ENCODE measurements at places on chromosomes 13 and 19.
A peak's percentile ranks its signal among the peaks of the same experiment; 100 is the strongest.

GRCh38 chr13:94548382-94548781 lies 47.6 kb downstream of the TGDS start:
- no peak for DNase-seq

GRCh38 chr13:59542303-59542702 lies 621.4 kb downstream of the DIAPH3 start:
- no peak for DNase-seq

GRCh38 chr19:6739390-6739882 lies at the start of gene TRIP10:
Gene TRIP10, plus strand, starts transcription at chr19:6739680. Its CDS starts 82 bp downstream, at chr19:6739762.
- DNase-seq, result peak; percentile 78

DNA sequence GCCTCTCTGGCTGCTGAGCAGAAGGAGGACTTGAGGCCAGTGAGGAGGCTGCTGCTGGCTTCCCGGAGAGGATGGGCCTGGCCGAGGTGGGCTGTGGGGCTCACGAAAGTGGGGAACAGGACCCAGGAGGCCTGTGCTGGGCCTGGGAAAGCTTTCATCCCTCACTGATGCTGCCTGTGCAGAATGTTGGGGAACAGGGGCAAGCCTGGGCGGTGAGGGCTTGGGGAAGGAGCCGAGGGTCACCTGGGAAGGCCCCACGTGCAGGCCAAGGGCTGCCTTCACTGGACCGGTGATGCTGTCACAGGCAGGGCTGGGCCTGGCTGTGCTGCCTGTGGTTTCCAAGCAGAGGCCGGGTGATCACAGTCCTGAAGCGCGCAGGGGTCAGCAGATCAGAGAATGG lies 9.4 kb downstream of the AP1M1 start:
- no peak for DNase-seq

- DNase-seq, result no peak
Measured at GRCh38 chr19:246551-246950, 44.7 kb downstream of the PLPP2 start.

- no peak for DNase-seq
Measured at GRCh38 chr19:43738780-43739211, 16.0 kb downstream of the SMG9 start.

DNA sequence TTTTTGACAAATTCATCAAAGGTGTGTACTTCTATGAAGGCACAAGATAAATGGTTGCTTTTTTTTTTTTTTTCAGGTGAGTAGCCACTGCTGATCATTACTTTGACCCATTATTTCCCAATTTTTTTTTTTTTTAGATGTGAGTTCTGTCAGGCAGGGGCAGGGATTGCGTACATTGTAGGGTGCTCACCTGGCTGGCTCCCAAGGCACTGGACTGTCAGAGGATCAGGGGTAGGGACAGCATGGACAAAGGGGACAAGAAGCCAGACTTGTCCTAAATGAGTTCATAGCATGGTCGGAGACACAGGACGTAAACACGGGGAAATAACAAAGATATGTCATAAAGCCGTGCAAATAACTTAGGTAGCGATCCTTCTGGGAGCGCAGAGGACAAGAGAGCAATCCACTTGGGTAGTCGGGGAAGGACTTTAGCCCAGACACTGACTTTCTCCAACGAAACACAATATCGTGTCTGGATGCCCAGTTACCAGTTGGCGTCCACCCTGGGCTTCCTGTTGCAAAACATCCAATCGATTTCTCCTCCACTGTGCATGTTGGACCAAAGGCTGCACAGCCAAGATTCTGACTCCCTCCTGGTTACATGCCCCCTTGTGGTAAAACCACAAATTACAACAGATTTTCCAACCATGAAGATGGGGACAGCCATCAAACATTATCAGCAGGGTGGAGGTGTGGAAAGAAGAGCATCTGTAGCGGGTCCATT lies 27.5 kb upstream of the KATNAL1 start:
- no peak for DNase-seq

DNA sequence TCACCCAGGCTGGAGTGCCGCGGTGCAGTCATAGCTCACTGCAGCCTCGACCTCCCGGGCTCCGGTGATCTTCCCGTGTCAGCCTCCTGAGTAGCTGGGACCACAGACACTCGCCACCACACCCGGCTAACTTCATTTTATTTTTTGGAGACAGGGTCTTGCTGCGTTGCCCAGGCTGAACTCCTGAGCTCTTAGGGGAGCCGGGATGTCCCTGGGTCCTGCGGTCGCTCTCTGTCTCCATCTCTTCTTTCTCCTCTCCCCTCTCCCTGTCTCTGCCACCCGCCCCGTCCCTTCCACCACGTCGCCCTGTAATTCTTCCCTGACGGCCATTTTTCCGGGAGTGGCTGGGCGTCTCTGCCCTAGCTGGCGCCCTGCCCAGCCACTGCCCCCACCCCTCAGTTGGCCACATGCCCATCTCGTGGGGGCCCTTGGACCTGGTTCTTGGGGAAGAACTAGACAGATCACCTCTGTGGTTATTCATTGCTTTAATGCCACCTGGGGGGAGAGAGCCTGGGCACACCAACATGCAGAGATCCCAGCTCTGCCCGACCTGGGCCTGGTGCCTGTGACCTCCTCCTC lies 18.9 kb downstream of the ARID3A start:
- no peak for DNase-seq

DNA sequence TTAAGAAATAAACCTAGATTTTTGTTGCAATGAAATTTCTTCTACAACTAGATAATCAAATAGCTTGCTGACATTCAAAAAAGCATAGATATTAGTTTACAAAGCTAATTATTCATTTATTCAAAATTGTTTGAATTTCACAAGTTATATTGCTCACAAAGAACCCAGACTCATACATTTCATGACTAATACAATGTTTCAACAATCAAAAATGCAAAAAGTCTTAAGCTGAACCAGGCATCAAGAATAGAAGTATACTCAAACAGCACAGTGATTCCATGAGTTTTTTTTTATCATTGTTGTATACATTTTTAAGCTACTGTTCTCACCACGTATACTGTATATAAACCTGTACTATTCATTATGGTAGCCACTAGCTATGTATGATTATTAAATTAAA lies 51.0 kb downstream of the DIAPH3 start:
- DNase-seq, result no peak

DNA sequence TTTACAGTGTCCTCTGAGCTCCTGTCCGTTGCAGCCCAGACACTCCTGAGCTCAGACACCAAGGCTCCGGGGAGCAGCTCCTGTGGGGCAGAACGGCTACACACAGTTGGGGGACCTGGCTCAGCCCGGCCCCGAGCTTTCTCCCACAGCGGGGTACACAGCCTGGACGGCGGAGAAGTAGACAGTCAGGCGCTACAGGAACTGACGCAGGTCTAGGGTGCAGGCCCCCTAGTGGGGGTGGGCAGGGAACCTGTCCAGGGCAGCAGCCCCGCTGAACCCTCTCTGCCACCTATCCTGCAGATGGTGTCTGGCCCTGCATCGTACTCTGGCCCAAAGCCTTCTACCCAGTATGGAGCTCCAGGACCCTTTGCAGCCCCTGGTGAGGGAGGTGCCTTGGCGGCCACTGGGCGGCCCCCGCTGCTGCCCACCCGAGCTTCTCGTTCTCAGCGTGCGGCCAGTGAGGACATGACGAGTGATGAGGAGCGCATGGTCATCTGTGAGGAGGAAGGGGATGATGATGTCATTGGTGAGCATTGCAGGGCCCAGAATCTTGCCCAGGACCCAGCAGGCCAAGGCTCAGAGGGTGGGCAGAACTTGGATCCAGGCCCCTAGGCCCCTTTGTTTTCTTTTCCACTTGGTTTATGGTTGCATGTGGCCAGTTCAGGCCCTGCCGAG lies 12.9 kb upstream of the PRR19 start:
- DNase-seq, result no peak

- DNase-seq, result no peak
Measured at GRCh38 chr13:58254943-58255342, 623.4 kb downstream of the PCDH17 start.

DNA sequence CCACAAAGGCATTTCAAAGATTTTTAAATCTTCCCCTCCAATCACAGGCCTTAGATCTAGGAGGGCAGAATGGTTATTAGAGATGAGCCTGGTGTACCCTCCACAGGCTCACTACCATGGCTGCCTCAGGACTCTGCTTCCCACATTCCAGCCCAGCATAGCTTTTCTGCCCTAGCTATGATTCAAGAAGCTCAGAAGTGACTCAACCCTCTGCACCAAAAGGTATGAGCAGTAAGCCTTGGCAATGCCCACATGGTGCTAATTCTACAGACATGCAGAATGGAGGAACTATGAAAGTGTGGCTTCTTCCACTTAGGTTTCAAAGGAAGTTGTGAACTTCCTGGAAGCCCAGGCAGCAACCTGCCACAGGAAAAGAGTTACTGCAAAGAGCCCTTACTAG lies 786.2 kb downstream of the SLITRK6 start:
- DNase-seq, result no peak

DNA sequence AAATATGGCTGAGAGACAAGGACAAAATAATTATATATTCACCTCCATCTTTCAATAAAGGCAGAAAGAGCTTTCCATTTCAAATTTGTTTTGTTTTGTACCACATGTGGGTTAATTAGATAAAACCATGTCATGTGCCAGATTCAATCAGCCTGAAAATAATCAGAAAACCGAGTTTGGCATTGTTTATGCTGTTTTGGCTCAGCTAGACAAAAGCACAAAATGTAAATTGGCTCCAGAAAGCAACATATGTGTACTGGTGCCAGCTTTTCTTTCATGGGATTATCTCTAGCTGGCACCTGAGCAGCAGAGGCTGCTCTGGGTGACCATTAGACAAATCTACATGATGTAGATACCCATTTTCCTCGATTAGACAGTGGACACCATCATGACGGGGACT lies 9.2 kb upstream of the DNAJC15 start:
- DNase-seq, result no peak

- DNase-seq, result no peak
Measured at GRCh38 chr13:33512880-33513554, 227.5 kb upstream of the STARD13 start.

DNA sequence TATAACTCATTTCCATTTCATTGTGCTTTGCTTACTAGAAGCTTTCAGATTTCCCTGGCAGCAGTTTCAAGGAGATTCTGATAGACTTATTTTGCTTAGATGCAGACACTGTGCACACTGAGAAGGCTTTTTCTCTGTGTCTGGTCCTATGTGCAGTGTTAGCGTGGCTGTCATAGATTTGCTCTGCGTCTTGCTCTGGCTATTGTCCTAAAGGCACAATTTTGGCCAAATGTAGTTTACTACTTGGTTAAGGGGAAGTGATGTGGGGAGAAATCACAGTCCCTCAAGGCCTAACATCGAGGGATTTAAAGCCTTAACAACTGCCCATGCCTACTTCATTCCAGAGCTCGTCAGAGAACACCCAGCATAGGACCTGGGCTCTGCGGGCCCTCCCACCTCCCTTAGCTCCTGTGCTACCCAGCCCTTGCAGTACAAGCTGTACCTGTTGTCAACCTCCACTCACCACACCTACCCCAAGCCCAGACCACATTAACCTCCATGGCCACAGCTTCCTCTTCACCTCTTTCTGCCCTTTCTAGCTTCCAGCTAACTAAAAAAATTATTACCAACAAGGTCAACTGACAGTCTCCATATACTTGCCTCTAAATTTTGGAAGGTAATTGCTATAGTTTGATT lies 38.9 kb upstream of the KATNAL1 start:
- no peak for DNase-seq

GRCh38 chr13:100208626-100209025 lies 119.7 kb downstream of the PCCA start:
- DNase-seq, result no peak

- DNase-seq, result no peak
Measured at GRCh38 chr13:94214121-94214520, 265.4 kb downstream of the DCT start.

DNA sequence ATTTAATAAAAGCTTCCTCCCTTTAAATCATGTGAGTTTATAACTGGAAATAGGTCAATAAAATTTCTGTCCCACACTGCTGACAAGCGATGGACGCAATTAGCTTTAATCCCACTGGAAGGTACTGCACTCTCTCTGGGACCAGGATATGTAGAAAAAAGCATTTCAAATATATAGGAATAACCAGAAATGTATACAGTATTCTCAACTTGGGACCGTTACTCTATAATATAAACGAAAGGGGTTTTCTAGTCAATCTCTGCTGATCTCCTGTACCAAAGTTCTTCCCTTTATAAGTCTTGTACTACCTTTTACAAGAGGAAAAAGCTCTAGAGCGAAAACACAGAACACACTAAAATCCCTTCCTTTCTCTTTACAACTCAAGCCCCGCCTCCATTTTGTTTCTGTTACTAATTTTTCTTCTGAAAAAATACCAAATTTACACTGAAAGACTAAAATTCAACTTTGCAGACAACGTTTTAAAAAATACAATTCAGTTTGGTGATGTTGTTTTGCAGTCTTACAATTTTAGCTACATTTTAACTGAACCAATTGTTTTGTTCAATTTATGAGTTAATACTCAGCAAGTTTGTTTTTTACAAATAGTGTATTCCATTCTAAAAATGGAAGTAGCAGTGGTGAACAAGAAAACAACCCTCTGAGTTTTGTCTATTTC lies 1.7 kb upstream of the USPL1 start:
- no peak for DNase-seq

GRCh38 chr19:2478278-2478755 lies 2.4 kb downstream of the GADD45B start:
- no peak for DNase-seq

- DNase-seq, result no peak
Measured at GRCh38 chr13:96621634-96622183, 372.6 kb downstream of the OXGR1 start.

- no peak for DNase-seq
Measured at GRCh38 chr19:46173886-46174480, 25.9 kb downstream of the IGFL2 start.

DNA sequence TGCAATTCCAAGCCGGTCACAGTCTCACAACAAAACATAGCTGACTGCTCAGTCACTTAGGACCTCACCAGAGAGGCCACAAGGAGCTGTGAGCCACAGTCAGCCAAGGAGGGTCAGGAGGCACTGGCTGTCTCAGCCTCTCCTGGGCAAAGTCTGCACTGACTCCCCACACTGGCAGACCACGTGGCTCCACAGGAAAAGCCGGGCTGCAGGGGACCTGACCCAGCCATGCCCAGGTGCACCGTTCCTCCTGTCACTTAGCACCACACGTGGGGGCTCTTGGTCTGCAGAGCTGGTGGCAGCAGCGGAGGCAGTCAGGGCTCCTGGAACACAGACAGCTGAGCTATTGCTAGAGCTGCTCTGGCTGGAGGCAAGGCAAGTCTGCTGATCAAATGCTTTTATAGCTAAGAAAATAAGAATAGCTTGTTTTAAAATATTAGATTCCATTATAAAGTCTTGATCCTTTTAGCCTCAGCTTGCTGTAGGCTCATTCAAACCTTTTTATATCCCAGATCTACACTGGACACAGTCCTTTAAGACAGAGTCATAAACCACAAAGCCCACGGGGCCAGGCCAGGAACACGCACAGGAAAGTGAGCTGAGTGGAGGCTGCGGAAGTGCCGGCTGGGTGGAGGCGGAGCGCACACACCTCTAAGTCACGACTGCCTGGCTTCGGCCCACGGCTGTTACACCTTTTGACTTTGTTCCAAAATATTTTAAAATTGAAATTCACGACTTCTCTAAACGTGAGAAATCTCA lies 744.1 kb downstream of the UQCRFS1 start:
- no peak for DNase-seq

GRCh38 chr19:32404213-32404932 lies 1.2 kb upstream of the DPY19L3 start:
- no peak for DNase-seq

GRCh38 chr13:28704919-28705318 lies 13.9 kb downstream of the SLC46A3 start:
- no peak for DNase-seq

GRCh38 chr13:60575142-60575541 lies 178.1 kb downstream of the TDRD3 start:
- no peak for DNase-seq
